ENCODE measurements at places on chromosomes 12 and 14.

GRCh38 chr12:48334808-48335207 lies 15.9 kb downstream of the ZNF641 start:
- DNase-seq: no peak

DNA sequence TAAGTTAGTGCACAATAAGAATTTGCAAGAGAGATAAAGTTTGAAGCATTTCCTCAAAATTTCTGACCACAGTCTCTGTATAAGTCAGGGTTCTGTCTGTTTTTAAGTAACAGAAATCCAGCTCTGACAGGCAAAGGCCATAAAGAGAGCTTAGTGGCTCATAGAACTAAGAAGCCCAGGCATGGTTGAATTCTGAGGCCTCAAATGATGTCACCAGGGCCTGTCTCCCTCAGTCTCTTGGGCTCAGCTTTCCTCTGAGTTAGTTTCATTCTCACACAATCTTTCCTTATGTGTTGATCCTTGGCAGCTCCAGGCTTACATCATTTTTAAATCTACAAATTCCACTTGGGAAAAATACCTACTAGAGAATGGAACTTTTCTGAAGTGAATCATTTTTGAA lies 173.4 kb upstream of the ATP2B1 start:
- no peak for DNase-seq

- DNase-seq: no peak
Measured at GRCh38 chr12:868722-869121, 80.8 kb downstream of the RAD52 start.

- no peak for DNase-seq
Measured at GRCh38 chr14:24363401-24363800, 4.6 kb upstream of the NFATC4 start.

DNA sequence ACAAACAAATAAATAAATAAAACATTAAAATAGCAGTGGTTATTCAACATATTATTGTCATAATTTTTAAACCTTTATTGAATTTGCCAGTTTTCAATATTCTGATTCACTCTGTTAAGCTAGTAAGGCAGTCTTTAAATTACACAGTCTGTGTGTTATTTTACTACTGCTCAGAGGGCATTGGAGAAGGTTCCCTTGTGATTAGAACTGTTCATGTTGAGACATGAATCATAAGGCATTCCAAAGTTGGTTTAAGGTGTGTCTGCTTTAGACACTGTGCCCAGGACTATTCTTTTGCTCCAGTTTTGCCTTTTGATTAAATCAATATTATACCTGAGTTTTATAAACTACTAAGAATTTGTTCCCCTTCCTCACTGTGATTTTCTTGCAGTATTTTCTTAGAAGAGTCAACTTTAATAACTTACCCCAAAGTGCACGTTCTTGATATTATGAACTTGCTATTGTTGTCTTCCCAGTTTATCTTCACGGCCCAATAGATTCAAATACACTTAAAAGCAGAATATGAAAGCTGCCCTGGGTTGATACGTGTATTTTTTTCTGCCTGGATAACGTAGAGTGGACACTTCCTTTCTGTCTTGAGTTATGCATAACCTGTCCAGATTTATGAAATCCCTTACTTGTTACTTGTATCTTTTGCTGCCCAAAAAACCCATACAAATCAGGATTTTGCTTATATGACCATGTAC lies 105.3 kb upstream of the BCAT1 start:
- no peak for DNase-seq

GRCh38 chr12:6219980-6220379 lies 19.8 kb downstream of the CD9 start:
- DNase-seq: no peak

GRCh38 chr14:63460680-63461369 lies 82.4 kb downstream of the PPP2R5E start:
- no peak for DNase-seq

GRCh38 chr12:109871668-109872314 lies 8.6 kb downstream of the GLTP start:
- DNase-seq: no peak

DNA sequence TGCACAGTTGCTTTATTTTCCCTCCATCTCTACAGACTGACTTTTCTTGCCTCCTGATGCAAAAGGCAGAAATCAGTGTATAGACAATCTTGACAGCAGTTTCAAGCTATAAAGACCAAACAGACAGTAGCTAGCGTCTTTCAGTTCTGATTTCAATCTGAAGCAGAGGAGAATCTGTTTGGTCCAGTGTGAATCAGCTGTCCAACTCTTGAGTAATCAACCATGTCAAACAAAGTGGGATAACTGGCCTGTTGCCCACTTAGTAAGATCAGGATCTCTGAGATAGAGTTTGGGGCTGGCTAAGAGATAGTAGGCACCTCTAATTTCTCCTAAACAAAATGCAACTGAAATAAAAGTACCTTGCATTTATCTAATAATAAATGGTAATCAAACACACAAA lies 797.4 kb upstream of the FBXO33 start:
- no peak for DNase-seq

DNA sequence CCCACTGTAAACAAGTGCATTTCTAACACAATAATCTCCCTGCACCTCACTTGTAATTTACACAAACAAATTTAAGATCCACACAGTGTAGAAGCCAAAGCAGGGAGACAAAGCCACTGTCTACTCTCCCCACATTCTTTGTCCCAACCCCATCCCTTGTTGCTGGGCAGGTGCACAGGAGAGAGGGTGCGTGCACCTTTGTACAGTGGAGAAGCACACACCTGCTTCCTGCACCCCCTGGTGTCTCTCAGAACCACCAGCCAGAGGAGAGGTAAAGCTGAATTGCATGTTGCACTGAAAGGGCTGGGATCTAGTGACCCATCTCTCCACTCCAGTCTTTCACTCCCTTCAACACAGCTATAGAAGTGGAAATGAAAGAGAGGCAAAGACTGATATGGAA lies 51.4 kb upstream of the IFNG-AS1 start:
- no peak for DNase-seq

DNA sequence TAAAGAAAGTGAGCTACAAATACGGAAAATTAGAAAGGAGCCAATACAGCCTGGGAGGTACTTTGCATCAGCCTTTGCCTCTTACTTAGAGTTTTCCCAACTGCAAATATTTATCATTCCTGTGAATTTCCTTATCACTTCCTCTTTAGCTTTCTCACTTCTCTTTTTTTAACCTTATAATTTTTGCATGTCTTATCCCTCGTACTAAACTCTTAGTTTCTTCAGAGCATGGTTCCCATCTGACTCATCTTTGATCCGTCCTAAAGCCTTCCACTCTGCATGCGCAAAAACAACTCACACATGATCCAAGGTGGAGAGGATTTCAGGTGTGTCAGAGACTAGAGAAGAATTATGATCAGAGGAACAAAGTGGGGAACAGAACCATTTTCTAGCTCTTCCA lies 9.6 kb upstream of the SNAPC1 start:
- no peak for DNase-seq

GRCh38 chr12:109847142-109847735 lies 14.0 kb upstream of the TRPV4 start:
- no peak for DNase-seq

GRCh38 chr14:95339301-95339865 lies 19.7 kb upstream of the CLMN start:
- no peak for DNase-seq

GRCh38 chr12:6056406-6057240 lies 67.8 kb downstream of the VWF start:
- no peak for DNase-seq

- DNase-seq: no peak
Measured at GRCh38 chr12:49487605-49488004, 51.2 kb upstream of the KCNH3 start.

GRCh38 chr12:87140262-87140661 lies 884.1 kb upstream of the MGAT4C start:
- DNase-seq: no peak

DNA sequence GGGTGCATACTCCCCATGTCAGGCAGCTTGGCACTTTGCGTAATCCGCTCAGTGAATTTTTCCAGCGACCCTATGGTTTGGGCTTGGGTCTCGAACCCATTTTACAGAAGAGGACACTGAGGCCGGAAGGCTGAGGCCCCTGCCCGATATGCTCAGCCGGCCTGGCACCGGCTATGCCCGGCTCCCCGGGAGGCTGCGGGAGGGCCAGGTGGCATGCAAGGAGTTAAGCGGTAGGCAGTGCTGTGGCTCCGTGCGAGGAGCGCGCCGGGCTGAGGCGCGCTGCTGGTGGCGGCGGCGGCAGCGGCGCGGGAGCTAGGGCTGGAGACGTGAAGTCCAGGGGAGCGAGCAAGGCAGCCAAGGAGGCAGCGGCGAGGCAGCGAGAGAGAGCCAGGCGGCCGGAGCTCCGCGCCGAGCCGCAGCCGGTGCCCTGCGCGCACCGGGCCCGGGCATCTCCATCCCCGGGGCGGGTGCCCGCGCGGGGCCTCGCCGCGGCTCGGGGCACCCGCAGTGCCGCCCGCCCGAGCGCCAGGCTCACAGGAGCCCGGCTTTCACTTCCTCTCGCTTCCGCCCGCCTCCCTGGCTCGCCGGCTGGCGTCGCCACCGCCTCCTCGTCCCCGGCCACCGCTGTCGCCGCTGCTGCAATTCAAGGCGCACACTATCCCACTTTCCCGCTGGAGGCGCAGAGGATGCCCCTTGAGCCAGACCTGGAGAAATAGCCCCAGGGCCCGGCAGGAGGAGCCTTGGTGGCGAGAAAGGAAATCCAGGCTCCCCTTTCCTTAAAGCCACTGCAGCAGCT lies at the start of gene WSCD2:
Gene WSCD2, plus strand, starts transcription at position 272 of the 796 bp plus-strand sequence. CDS start 66,545 bp downstream, outside the sequence.
- DNase-seq: no peak

- no peak for DNase-seq
Measured at GRCh38 chr14:42480255-42480654, 873.6 kb downstream of the LRFN5 start.

GRCh38 chr12:81963636-81964035 lies 204.5 kb upstream of the PPFIA2 start:
- DNase-seq: no peak

GRCh38 chr14:92026548-92027190 lies 13.2 kb downstream of the TRIP11 start:
- DNase-seq: no peak
